ENCODE measurements at places on chromosomes 1 and 21.

GRCh38 chr21:45073301-45074047 is 906 bp upstream of the ADARB1 start:
- no peak for DNase-seq

DNA sequence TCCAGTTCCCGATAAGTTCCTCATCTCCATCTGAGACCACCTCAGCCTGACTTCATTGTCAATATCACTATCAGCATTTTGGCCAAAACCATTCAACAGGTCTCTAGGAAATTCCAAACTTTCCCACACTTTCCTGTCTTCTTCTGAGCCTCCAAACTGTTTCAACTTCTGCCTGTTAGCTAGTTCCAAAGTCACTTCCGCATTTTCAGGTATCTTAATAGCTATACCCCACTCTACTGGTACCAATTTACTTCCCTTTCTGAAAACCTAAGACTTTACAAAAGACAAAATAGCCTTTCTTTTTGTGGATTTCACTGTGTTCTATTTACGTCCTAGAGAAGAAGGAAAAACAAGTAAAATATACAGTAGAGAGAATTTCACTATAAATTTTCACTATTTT is 147.0 kb upstream of the FMN2 start:
- DNase-seq = peak; percentile 1

- no peak for DNase-seq
Measured at GRCh38 chr1:228101994-228102790, 933 bp downstream of the C1orf35 start.

- no peak for DNase-seq
Measured at GRCh38 chr21:45356653-45357435, 48.1 kb upstream of the COL18A1 start.
